ENCODE measurements at places on chromosomes 12 and 14.
A peak's percentile ranks its signal among the peaks of the same experiment; 100 is the strongest.

DNA sequence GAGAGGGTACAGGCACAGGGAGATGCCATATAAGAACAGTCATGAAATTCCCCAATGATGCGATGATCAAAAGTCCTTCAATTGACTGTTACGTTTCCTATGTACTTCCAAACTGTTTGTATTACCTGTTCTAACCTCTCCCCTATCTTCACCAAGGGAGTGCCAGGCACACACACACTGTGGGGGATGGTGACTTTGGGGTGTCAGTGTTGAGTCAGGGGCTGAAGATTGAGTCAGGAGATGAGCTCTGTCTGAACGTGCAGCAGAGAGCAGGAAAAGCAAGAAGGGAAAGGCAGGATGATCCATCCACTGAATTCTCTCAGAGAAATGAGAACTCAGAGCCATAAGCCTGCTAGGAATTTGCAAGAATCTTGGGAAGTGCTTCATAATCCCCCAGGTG, 153.4 kb downstream of the EFCAB11 start:
- no peak for DNase-seq

DNA sequence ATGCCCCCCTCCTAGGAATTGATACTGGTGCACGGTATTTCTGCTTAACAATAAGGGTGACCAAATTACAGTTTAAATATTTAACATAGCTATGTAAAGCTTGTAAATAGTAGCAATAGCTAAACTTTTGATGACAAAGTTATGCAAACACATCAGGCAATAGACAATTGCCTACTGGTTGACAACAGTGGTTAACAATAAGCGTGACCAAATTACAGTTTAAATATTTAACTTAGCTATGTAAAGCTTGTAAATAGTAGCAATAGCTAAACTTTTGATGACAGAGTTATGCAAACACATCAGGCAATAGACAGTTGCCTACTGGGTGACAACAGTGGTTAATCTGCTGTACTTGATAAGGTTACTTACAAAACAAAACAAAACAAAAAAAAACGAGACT, 886.5 kb upstream of the FLRT2 start:
- DNase-seq: no peak

DNA sequence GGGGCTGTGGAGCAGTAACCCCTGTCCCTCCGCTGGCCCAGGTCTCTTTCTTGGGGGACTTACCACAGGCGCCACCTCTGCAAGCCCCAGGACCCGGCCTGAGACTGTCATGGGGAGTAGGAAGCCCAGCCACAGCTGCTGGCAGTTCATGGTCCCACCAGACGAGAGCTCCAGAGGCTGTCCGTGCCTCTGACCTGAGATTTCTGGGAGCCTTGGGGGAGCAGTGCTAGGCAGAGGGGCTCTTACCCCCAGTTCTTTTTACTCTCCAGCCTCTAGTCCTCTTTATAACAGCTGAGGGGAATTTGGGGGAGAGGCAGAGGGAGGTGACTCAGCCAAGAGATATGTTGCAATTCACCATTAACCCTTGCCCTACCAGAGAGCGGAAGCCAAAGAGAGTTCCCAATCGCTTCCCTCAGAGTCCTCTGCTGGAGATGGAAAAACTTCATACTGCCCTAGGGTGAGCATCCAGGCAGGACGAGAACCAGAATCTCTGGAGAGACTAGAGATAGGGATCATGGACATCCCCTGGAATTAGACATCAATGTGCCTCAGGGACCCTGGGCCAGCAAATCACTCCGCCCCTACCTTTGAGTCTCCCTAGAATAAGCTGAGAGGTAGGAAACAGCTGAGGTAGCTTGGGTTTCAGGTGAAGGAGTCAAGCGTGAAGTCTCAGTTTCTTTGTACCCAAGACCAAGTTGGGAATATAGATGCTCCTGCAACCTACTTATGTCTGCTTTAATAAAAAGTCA, at the start of gene MMP19:
Gene MMP19 (minus strand): TSS at position 256 of the 749 bp plus-strand sequence. CDS start 106 bp downstream, at position 150.
- DNase-seq: peak; percentile 70

DNA sequence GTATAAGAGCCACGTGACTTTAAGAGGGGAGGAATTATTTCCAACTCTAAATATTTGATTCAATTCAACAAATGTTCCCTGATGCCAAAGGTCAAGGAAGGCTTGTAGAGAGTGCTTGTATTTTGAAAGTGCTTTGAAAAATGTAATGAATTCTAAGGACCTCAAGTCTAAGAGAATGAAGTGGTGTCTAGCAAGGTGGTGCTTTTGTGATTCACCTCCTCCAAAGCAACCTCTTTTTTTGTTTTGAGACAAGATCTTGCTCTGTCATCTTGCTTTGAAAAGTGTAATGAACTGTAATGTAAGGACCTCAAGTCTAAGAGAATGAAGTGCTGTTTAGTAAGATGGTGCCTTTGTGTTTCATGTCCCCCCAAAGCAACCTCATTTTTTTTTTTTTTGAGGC, 13.7 kb downstream of the AK7 start:
- no peak for DNase-seq

GRCh38 chr14:93091666-93092065, 24.1 kb downstream of the ITPK1 start:
- no peak for DNase-seq

- DNase-seq: no peak
These were observed 96.8 kb downstream of the OSBPL8 start for GRCh38 chr12:76462668-76463224.

DNA sequence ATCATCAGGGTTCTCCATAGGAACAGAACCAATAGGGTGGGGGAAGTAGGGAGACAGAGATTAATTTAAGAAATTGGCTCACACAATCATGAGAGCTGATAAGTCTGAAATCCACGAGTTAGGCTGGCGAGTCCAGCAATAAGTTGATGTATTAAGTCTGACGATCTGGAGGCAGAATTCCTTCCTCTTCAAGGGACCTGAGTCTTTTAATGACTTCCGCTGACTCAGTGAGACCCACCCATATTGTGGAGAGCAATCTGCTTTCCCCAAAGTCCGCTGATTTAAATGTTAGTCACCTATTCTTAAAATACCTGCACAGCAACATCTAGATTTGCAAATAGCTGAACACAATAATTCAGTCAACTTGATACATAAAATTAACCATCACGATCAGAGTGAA, 97.8 kb downstream of the SPTSSA start:
- DNase-seq: peak; percentile 56

Data from astrocyte (in vitro differentiated cells and primary cell).